ENCODE measurements at places on chromosomes 5 and 9.

GRCh38 chr5:57719216-57719615 lies 236.6 kb upstream of the ACTBL2 start:
- no peak for DNase-seq

- no peak for DNase-seq
Observed at GRCh38 chr9:83304686-83305085, 233.5 kb downstream of the FRMD3 start.

GRCh38 chr9:73050065-73050816 lies 97.4 kb upstream of the ALDH1A1 start:
- DNase-seq = no peak

DNA sequence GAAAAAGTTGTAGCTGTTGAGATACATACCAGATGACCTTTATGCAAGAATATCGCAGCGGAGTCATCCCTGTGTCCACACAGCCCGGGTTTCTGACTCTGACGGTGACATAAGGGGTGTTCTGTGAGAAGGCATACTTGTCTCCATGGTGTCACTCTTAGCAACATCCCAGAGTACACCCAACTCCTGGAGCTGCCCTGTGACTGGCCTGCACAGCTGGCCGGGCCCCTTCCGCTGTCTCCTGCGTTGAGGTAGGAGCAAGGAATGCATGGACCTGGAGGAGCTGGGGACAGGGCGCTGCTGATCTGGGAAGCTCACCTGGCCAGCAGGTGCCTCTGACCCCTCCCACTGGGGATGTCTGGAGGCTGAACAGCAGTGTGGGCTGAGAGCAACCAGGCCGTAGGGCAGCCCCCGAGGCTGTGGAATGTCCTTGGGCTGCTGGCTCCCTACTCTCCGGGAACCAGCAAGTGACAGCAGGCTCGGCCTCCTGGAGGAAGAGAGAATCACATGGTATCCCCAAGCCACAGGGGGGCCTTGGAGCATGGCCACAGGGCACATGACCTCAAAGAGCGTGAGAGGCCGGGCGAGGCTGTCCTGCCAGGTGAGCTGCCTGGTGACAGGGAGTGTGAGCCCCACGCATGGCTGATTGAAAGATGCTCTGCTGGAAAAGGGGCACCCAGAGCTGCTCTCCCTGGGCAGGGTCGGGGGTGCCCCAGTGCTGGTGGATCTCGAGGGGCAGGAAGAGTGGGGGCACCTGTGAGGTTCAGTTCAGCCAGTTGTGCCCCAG lies 113.4 kb downstream of the MRPL36 start:
- DNase-seq = no peak

DNA sequence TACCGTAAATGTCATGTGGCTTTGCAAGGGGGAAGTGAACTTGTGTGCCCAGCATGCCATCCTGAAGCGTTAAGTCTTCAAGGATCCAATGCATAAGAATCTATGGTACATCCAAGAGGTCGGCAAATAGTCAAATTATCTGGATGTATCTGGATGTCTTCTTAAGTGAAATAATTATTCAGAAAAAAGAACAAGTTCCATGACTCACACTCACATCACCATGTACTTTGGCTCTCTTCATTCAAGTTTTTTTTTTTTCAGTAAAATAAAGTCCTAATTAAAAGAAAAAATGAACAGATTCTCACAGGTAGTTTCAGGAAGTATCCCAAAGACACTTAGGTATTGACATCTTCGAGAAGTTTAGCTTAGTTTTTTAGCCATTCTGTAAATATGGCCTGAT lies 62.7 kb upstream of the MEGF10 start:
- no peak for DNase-seq

DNA sequence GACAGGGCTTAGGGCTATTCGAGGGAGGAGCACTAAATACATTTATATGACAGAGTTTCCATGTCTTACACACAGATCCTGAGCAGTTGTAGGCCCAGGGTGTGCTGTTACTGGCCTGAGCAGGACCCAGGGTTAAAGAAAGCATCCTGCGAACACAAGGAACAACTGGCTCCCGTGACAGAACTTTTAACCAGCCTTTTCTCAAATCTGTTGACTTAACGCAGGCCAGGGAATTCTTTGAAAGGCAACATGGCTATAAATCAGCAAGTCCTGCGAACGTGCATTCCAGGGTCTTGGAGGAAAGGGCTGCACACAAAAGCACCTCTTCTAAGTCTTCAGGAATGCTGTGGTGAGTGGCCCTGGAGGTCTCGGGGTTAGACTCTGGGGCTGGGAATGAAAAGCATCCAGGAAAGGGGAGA lies 45.2 kb upstream of the ANKRD55 start:
- no peak for DNase-seq

DNA sequence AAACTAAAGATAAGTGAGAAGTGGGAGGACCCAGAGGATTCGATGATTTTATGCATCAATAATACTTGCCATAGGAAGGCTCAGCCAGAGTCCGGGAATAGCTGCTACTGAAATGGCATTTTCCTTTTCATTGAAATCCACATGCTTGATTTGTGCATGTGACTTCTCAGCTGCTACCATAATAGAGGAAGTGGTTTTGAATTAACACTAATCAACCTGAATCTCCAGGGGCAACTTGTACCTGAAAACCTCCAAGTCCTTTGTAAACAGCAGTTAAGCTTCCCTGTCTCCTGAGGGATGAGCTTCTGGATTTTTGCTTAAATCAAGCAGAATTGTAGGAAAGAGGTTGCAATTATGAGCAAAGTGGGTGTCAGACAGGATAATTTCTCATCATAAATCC lies 124.9 kb downstream of the PPP2R2B start:
- DNase-seq = no peak

GRCh38 chr9:33468797-33469621 lies 4.7 kb downstream of the NOL6 start:
- DNase-seq = no peak
